ENCODE measurements at places on chromosomes 7 and 10.

GRCh38 chr10:103818105-103818504 is 37.3 kb downstream of the SH3PXD2A start:
- DNase-seq, result no peak

DNA sequence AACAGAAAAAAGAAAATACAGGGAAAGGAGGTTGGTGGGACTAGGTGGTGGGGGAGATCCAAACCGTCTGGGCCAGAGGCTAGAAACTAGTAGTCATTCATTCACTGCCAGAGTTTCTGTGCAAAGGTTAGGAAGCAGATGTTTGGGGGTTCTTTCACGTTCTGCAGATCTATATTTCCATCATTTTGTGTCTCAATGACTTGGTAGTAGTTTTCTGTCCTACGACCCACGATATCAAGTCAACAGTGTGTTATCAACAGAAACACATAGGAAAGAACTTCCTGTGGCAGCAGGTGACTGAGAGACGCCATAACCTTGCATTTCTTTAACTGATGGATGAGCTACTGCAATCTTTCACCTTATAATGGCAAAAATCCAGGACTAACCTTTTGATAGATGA is 1.8 kb downstream of the CEP55 start:
- DNase-seq, result no peak

DNA sequence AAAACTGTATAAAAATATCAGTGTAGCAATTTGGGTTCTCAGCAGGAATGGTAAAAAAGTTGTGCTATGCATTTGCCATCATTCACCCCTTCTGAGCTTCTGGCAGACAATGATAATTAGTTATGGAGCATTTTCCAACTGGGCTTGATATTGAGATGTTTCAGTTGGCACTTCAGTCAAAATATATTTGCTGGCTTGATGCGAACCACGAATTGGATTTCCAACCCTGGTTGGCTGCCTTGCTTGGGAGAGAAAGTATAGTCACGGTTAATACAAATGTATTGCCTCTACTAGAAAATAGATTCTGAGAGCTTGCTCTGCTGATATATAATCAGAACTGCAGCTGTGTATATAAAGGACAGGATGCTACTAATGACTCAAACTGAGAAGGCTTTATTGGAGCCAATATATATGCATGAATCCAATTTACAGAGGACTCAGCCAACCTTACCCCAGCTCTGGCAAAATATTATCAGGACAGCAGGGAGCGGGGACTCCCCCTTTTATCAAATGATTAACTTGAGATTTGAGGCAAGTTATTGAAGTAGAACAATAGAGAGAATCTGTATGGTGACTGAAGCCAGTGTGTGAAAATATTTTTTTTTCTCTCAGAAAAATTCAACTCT is 219.8 kb upstream of the SMIM30 start:
- DNase-seq, result no peak

DNA sequence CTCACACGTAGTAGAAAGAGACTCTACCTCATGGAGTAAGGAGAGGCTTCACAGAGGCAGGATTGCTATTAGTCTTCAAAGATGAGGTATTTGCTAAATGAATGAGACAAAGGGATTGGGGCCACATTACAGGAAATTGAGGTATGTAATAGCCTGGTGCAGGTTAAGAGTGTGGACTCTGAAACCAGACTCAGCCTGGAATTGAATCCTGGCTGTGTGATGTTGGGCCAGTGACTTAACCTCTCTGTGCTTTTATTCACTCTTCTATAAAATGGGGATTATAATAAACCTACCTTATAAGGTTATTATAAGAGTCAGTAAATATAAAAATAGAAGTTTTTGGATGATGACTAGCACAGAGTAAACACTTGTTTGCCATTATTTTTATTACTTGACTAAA is 64.7 kb upstream of the ATRNL1 start:
- DNase-seq, result no peak

GRCh38 chr10:101694674-101695403 is at the start of gene FBXW4:
Gene FBXW4 (minus strand): TSS chr10:101695170. CDS start chr10:101695105, 65 bp downstream.
- DNase-seq, result peak; percentile 28

- DNase-seq, result no peak
Observed at GRCh38 chr10:126857178-126857806, 47.9 kb upstream of the DOCK1 start.

DNA sequence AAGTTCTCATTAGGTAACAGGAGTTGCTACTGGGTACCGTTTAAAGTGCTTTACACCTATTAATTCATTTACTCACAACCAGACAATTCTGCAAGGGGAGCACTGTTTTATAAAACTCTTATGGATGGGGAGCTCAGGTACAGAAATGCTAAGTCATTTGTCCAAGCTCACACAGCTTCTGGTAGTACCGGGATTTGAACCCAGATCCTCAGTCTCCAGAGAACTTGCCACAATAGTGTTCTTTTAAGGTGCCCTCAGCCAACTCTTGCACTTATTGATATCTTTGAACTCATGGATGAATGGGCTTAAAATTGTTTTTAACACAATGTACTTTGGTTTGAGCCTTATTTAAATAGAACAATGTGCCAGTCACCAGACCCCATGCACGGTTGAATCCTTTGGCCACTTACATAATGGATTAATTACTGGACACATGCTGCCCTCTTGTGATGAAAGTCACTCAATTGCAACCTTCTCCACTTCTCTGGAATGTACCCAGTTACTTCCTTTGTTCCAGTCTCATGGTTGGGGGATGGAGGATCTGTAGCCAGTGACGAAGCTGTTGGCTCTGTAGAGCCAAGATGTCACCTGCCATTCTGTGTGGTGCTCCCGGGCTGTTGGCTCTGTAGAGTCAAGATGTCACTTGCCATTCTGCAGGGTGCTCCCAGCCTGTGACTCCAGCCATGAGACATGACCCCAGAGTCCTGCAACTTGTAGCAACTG is 65.6 kb downstream of the NOD1 start:
- DNase-seq, result no peak

DNA sequence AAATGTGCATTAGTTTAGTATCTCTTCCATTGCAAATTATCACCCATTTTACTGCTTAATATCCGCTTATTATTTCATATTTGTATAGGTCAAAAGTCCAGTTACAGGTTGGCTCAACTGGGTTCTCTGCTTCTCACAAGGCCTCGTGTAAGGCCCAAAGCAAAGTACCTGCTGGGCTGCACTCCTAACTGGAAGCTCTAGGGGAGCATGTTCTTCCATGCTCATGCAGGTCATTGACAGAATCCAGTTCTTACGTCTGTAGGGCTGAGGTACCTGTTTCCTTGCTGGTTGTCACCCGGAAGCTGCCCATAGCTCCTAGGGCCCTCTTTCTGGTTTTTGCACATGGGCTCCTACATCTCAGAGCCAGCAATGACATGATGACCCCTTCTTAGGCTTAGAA is 79.6 kb downstream of the RAPGEF5 start:
- DNase-seq, result no peak

DNA sequence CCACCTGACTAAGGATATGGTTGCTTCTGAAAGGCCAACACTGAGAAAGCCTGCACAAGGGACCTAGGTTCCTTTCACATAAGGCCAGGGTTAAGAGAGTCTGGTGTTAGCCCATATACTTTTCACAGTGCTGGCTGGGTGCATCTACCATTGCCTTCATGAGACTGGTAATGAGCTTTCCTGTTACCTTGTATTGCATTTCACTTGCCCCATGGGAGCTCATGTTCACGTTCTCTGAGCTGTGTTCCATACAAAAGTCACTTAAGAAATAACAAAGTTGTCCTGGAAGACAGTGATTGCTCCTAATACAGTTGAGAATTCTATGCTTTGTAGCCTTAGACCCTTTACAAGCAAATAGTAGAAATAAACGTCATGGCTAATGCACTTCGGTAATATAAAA is 337.8 kb upstream of the TEX47 start:
- DNase-seq, result no peak

DNA sequence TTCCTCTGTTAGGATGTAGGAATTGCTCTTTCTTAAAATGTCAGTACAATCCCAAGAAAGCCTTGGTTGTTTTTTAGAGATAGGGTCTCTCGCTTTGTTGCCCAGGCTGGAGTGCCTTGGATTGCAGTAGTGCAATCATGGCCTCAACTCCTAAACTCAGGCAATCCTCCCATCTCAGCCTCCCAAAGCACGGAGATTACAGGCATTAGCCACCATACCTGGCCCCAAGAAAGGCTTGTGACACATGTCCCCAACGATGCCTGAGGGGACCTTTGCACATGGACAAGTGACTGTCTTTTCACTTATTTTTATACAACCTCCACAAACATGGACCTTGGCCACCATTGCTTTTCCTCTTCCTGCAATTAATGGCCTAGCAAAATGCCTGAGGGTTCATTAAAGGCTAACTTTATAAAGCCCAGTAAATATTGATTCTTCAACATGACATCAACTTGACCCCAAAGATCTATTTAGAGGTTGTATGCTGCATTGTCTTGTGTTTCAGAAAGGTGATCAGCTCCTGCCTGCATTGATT is 10.0 kb upstream of the SPOCK2 start:
- no peak for DNase-seq

GRCh38 chr7:48962821-48963505 is 38.6 kb downstream of the CDC14C start:
- no peak for DNase-seq

DNA sequence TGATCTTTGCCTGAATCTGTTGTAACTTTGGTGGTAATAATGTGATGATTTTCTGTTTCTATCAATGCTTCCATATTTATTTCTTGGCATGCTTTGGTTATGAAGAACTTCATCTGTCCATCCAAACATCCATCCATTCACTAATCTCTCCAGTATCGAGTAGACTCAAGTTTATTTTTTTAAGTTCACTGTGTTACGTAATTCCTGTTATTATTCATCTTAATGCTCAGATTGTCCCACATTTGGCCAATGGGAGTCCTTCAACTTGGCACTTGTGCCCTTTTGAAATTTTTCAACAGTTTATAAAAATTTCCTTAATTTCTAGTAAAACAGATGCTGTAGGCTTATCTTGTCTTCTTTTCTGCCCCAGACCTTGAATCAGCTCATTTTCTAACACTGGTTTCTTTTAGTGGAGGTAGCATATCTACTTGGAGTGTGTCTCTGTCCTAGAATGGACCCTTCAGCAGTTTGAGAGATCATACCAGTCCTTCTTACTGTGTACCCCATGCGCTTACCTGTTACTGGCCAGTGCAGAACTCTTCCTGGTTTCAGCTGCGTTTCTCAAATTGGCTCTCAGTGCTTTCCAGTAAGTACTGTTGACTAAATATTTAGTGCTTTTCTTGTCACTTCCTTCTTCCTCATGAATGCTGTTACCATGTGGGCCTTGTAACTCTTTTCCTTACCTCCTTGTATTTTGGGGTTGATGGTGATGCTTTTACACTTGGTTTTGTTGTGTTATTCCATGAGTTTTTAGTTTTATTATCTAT is 100.8 kb downstream of the MLLT10 start:
- no peak for DNase-seq

DNA sequence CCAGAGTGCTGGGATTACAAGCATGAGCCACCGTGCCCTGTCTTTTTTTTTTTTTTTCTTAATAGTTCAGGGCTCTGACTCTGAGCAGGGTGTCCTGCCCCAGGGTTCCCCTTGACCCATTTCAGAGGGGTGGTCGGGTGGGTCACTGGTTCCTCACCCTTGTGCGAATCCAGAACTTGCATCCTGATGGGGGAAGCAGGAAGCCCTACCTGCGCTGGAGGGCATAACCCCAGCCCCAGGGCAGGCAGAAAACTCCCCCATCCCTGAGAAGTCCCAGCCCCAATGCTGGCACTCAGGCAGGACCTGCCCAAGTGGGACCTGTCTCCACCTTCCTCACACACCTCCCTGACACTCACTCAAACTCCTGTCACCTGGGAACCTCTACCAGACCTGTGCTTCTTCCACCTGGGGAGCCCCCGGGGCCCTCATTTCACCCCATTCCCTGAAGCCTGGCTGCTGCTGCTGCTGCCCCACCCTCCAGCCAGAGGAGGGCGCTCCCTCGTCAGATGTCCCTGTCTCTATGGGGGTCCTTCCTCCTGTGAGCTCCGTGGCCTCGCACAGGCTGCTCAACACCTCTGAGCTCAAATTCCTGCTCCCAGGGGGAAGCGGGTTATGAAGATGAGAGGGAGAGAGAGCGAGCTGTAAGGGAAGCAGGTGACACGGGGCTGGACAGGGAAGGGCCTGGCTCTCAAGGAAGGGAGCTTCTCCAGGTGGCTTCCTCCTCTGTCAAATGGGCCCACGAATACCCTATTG is 15.1 kb upstream of the ZNF273 start:
- no peak for DNase-seq

GRCh38 chr10:131899695-131900349 is 986 bp upstream of the PPP2R2D start:
- no peak for DNase-seq

DNA sequence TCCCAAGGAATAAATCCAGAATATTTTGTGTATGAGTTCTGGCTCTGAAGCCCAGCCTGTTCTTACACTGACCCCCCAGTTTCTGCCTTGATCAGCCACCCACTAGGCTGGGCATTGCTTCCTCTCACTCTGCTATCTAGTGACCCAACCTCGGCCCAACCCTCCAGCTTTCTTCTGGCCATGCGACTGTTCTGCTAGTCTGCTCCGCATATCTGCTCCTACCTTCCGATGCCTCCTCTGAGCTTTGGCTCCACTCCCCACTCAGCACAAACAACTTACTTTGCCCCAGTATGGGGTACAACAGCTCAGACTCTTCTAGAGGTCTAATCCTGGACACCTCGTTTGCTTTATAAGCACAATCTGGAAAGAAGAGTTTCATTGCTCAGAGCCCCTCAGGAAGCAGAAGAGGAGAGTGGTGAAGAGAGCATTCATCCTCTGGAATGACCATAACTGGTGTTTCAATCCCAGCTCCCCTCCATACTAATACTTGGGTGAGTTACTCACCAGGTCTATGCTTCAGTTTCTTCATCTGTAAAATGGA is 99.6 kb downstream of the NPSR1 start:
- DNase-seq, result no peak

GRCh38 chr10:21702633-21703111 is 168.6 kb downstream of the MLLT10 start:
- no peak for DNase-seq

DNA sequence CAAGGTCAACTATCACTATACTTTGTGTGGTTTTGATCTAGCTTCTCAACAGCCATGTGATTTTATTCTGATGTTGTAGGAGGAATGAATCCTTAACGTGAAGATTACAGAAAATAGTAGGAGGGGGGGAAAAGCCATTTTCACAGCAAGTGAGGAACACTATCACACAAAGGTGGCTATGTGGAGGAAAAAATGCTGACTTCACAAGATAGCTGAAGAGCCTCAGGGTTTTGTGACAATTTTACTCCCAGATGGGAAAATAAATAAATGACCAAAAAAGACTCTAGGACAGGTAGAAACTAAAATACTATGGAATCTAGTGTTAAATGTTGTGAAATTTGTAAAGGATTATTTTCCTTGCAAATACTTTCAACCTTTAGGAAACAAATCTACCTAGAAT is 281.0 kb downstream of the ADRA2A start:
- no peak for DNase-seq

DNA sequence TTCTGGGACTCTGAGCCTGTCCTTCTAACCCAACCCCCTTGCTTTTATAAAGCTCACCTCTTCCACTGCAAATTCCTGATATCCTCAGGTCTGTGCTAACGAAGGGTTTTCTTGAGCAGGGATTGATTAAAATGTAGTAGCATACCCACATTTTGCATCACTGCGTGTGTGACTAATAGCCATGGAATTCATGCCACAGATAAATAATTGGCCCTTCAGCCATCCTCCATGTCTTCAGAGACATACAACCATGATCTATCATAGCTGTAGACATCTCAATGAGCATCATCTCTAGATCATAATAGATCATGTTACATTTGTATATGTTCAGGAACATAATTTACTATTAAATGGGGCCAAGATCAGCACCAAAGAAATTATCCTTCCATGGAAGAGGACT is 990.3 kb downstream of the KCNMA1 start:
- no peak for DNase-seq

Data from stimulated activated CD8-positive, alpha-beta memory T cell treated with anti-CD3 and anti-CD28 coated beads, Interleukin-4, amount 100 ng/mL, for 4 hours (primary cell).